AG09319 (cell line): ENCODE measurements at places on chromosomes 6 and 20.

DNA sequence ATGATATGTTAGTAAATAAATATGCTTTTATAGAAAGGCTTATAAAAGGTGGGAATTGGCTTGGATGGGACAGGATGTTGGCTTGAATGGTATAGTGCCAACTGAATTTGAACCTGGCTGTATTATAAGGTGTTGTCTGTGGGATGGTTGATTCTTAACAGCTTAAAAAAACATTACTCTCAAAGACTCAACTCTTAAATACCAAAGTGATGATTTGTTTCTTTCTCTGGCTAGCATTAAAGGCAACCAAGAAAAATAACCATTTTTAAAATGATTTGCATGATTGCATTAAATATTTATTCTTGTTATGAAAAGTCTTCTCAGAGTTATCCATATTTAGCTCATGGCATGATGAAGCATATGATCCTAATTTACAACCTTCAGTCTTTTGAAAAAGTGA, 216.2 kb downstream of the RIMS1 start:
- no peak for DNase-seq

DNA sequence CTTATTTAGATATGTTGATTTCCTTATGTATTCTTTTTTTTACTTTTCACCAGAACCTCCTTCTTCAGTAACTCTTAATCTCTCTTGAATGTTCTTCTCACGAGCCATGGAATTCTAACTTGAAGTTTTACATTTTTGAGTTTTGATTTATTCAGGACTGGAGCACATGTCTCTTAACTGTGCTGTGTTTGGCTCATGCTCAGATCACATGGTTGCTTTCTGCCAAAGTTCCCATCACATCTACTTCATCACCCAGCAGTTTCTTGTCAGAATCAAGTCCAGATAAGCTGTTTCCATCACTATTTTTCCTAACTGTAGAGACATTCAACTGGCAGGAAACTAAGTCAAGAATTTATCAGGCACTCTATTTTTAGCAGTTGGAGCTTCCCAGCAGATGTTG, 31.7 kb downstream of the SLC35A1 start:
- DNase-seq, result no peak

DNA sequence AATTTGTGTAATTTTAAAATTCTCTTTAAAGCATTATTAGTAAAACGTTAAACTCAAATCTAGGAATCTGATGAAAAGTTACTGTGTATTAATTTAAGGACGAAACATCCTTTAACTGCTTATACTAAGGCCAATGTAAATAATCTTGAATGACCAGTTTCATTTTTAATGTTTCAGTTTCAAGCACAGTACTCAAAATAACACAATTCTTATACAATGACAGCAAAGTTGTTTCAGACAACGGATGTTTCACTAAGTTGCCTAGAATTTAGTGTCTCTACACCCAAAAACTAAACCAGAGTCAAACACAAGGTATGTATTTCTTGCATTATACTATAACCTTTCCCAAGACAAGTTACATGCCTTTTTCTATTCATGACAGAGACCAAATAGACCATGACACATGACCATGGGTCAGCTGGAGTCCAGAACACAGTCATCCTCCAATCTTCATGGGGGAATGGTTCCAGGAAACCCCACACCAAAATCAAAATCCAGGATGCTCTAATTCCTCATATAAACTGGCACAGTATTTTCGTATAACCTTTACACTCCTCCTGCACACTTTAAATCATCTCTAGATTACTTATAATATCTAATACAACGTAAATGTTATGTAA, 7.7 kb downstream of the PHIP start:
- no peak for DNase-seq

DNA sequence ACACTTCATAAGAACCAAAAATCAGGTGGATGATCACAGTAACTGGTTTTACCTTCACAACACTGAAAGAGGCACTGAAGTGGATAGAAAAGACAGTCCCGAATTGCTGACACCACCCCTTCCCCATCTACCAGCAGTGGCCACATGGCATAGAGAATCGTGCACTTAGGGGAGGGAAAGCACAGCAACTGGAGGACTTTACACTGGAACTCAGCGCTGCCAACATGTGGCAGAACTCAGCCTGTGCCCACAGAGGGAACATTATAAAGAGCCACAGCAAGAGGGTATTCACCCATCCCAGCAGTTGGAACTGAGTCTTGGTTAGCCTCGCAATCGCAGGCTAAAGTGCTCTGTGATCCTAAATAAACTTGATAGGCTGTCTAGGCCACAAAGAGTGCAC, 6.5 kb upstream of the KIAA1586 start:
- DNase-seq, result no peak

- no peak for DNase-seq
Observed at GRCh38 chr20:19658137-19658536, 99.9 kb upstream of the RIN2 start.
